NCI-H446 treated with DMSO at 0.1 percent for 48 hours (cell line): ENCODE measurements at places on chromosomes 3 and 15.

GRCh38 chr15:68576235-68576892, 2.4 kb upstream of the CORO2B start:
- peak; percentile 90 for DNase-seq

- DNase-seq, result no peak
Observed at GRCh38 chr3:4674216-4674615, 181.1 kb downstream of the ITPR1 start.

DNA sequence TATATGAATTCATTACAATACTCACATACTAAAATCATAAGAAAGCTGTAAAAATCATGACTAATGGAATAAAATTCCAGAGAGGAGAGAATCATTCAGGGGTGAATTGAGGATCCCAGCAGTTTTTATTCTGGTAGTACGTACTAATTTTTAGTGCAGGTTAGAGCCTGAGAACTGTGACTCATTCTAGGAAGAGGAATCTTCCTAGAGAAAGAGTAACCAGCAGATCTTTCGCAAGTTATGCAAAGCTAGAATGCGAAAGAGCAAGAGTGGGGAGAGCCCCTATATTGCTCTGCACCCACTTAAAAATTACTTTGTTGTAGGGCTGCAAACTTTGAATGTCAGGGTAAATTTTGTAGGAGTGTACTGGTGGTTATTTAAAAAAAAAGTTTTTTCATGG, 303.6 kb upstream of the ARPP21 start:
- no peak for DNase-seq

GRCh38 chr3:146640955-146641867, 36.1 kb upstream of the PLSCR5 start:
- peak; percentile 22 for DNase-seq

DNA sequence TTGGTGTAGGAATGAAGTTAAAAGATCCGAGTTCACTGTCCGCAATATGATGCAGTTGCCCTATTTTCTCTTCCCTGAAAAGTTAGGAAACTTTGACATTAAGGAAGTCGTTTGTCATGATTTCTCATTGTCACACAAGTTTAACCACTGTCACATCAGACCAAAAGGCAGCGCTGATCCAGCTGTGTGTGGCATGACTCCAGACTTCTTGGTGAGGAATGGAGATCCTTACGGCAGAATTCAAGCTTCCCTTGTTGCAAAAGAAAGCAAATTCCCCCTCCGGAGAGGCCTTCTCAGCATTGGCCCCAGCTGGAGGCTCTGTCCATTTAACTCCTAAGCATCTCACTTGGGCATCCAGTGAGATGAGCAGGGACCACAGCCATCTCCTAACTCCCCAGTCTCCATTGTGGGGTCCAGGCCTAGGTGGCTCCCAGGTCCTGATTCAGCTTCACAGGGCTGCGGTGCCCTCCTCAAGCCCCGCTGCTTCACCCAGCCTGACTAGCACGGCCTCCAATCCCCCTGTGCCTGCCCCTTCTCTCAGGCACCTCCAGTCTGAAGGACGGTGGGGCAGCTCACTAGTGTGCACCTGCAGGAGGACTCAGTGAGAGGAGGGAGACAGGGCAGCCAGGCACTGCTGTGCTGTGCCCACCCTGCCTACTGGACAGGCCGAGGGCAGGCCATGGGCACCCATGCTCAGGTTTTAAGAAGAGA, 159.5 kb downstream of the CHSY1 start:
- no peak for DNase-seq

DNA sequence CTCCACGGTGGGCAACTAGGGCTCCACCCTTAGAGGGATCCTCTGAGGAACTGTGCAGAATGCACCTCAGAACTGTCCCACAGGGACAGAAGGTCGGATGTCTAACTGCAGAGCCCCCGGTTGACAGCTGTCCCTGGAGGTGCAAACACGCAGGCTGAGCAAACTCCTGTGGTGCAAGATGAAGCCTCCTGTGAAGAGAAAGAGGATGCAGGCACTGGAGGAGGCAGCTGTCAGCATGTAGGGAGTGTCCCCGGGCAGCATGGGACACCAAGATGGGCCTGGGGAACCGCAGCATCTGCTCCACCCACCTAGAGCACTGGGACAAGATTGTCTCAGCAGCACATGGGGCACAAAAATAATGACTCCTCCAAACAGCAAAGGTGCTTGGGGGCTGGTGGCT, 258.9 kb downstream of the ABHD5 start:
- no peak for DNase-seq

DNA sequence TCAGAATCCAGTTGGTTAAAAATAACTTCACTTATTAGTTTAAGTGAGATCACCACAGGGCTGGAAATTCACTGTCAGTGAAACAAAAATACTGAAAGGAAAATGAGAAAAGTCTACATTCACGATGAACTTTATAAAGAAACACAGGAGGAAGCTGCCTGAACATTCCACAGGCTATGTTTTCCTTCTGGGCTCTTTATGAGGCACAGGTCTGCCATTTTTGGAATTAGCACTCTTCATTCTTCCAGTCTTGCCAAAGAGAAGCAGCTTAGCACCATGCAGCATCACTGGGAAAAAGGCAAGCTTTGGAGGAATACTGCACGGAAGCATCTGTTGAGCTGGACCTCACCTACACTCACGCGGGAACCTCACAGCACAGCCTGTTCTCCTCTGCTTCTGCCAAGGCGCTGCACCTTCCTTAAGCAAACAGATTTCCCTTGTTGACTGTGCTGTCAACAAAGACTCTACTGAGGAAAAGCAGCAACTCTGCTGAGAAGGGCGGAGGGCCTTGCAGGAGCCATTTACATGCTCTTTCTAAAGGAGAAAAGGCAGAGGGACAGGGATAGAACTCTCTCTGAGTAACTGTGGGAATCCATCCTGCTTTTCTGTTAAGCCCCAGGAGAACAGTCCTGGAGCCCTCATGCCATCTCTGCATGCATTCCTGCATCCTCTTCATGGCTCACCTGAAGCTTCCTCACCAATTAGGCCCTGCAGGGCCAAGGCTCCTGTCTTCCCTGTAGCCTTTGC, 15.7 kb downstream of the SUSD5 start:
- no peak for DNase-seq

DNA sequence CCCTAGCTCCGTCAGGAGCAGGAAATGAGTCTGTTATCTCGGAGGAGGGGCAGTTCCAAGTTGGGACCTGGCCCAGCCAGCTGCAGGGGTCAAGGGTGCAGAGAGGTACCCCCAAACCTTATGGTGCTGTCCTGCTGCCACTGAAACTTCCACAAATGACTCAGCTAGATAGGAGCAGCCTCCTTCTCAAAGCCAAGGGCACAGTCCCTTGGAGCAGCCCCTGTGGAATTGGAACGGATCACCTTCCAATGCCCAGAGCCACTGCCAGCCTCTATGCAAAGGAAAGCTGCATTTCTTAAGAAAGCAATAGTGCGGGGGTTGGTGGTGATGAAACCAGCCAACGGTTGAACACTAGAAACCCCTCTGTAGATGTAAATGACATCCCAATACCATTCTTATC, 19.6 kb upstream of the LRRK1 start:
- no peak for DNase-seq

- no peak for DNase-seq
Observed at GRCh38 chr15:99177679-99178078, 71.7 kb downstream of the TTC23 start.

DNA sequence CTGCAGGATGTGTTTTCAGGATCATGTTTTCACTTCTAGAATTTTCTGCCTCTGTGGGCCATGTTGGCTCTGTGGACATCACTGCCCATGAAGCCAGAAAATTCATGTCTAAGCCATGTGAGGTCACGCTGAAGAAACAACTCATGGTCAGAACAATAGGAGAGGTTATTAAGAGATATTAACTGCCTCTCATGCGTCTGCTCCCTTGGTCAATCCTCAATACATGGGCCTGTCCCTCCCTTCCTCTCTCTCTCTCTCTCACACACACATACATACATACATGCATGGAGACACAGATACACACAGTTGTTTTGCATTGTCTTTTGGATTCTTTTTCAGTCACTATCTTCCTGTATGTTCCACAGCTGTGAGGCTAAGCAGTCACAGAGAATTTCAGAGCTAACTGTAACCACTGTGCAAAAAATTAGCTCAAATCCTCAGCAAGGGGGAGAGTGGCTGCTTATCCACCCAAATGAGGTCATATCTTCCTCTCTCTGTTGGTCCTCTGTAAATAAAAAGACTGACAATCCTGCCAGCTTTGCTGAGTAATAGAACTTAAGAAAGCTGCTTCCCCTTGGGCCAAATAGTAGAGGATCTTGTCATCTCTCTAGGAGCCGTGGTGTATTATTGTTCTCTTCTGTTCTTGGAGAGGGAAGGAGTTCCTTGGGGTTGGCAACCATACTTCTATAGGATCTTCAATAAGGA, 45.6 kb downstream of the LRTM1 start:
- no peak for DNase-seq

GRCh38 chr15:80584561-80584964, 110.5 kb upstream of the ABHD17C start:
- DNase-seq, result no peak

DNA sequence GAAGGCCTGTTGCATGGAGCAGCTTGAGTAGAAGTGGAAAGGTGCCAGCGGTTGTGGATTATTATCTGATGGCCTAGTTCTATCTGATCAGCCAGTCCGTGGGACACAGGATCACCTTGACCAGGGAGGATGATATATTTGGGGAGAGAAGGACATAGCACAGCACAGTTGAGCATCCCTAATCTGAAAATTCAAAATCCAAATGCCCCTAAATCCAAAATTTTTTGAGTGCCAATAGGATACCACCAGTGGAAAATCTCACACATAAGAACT, 6.0 kb downstream of the CSPG4 start:
- DNase-seq, result no peak

- no peak for DNase-seq
Observed at GRCh38 chr3:3817865-3818264, 18.6 kb downstream of the LRRN1 start.

DNA sequence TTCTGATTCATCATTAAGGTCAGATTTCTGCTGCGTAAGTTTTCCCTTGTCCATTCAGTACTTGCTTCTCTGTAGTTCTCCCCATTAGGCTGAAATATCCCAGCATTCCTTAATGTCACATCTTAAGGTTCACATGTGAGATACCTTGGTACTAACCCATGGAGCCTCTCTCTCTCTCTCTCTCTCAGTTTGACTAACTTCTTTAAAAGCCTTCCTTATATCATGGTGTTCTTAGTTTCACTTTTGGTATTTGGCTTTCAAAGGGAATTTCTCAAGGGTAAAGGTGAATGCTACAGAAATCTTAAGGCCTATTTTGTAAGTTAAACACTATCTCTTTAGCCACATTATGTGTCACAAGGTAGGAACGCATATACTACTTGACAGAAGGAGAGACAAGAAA, 427.3 kb upstream of the ZNF717 start:
- no peak for DNase-seq

GRCh38 chr15:80615783-80616391, 79.2 kb upstream of the ABHD17C start:
- peak; percentile 86 for DNase-seq

- DNase-seq, result no peak
Observed at GRCh38 chr3:124512881-124513609, 217.2 kb upstream of the UMPS start.

DNA sequence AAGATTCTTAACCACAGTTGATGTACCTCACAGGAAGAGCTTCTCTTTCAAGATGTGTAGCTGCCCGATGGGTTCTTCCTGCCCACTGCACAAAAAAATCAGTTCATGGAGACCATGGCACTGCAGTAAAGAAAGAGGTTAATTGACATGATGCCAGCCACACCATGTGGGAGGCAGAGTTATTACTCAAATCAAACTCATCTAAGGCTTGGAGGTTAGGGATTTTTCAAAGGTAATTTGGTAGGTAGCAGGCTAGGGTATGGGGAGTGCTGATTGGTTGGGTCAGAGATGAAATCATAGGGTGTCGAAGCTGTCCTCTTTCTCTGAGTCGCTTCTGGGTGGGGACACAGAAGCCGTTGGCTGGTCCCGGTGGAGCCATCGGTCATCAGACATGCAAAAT, 57.4 kb upstream of the BDH1 start:
- DNase-seq, result no peak

DNA sequence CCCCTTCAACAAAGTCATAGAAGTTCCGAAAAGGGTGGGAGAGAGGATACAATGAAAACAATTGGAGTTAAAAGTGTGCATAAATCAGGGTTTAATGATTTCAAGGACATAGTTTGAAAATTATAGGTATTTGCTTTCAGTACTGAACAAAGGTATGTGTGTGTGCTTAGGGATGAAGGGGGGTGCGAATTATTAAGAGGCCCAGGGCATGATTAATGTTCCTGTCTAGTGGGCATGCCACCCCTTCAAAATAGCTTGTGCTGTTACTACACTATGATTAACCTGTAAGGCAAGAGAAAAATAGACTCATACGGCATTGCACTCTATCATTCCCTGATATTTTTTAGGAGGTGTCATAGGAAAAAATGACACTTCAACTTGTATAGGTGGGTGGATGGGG, 731.6 kb downstream of the NAALADL2 start:
- no peak for DNase-seq

DNA sequence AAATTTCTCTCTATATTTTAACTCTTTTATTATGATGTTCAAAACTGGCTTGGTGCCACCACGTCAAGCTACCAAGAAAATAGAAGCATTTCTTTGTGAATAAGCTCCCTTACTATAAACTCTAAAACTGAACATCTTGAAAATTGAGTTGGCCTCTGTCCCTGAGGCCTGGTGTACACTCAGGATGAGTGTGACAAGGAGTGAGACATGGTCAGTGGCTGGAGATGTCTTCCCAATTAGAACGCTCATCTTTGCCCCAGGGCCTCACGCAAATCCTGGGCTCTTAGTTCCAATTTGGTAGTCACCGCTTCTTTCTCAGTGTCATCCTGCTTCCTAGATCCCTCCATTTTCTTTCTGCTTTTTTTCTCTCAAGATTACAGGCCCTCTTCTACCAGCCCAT, 26.2 kb downstream of the SLC2A2 start:
- no peak for DNase-seq
